Urothelium cell line (cell line): ENCODE measurements at places on chromosomes 5 and 9.

DNA sequence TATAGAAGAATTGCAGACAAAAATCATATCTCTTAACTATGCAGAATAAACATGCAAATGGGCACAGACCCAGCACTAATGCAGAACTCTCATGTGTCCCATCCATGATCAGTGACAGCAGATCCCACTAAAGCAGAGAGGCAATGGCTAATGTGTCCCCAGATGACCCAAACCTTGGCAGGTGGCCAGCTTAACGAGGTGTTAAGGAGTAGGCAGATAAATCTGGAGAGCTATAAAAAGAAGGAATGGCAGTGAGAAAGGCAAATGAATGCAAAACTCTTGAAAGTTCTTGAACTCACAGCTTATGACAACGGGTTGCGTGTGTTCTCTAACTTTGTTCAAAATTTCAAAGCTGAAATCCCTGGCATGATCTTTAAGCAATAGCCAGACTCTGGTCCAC is 265.4 kb downstream of the RASEF start:
- DNase-seq, result no peak

- DNase-seq, result no peak
These were observed 337.9 kb upstream of the RFX3 start for GRCh38 chr9:3863686-3864085.

DNA sequence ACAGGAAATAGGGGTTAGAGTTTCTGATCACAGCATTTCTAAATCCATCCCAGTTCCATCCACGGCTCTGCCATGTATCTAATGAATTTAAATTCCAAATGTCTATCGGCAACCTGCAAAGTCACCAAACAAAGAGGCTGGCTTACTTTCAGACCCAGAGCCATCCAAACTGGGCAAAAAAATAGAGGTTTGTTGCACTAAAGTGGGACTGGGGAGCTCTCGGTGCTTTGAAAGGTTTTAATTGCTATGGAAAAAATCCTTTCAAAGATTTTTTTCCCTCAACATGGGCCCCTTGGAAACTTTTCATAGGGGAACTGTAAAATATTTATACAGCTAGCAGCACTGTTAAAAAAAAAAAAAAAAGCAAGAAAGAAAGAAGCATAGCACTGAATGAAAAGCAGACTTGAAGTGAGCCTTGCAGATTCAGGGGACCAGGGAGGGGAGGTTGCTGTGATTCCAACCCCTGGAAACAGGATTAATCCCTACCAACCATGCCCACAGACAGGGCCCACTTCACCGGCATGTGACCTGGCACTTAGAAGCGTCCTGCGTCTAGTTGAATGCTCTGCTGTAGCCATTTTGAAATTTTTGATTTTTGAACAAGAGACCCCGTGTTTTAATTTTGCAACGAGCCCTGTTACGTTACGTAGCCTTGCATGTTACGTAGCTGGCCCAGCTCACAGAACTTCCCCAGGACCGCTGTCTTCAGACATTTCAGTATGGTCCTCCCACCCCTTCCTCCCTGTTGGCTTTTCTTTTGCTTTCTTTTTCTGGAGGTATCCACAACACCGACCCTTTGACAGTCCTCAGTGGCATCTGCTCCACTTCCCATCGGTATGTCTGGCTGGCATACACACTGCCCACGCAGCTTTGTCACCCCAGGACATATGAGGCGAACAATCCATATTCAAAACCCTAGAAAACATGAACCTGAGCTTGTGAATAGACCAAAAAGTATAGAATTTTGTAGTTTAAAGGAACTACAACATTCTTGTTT is 105.3 kb upstream of the NFIB start:
- DNase-seq, result no peak

DNA sequence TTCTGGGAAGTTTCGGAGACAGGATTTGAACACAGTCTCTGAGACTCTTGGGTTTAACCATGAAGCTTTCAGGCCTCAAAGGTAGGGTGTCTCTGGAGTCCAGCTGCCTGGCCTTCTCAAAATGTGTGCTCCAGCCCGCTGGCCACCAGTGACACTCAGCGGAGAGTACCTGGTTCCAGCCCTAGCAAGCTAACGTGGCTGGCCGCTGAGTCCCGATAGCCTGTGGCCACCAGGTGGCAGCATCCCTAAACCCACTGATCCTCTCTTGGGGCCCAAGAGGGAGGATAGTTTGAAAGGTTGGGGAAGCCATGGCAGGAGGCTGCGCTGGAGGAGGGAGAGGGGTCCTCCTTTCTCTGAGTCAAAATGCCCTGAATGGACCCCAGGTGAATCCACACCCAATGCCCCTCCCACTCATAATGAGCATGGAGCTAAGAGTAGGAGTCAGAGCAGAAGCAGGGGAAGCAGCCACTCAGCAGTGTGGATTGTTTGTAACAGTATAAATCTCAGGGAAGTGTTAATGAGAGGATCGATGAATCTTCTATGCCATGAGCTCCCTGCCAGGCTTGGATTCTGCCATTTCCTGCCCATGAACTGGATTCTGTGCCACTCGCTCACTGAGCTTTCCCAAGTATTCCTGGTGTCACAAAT is 5.4 kb upstream of the TIFAB start:
- DNase-seq, result peak; percentile 60

DNA sequence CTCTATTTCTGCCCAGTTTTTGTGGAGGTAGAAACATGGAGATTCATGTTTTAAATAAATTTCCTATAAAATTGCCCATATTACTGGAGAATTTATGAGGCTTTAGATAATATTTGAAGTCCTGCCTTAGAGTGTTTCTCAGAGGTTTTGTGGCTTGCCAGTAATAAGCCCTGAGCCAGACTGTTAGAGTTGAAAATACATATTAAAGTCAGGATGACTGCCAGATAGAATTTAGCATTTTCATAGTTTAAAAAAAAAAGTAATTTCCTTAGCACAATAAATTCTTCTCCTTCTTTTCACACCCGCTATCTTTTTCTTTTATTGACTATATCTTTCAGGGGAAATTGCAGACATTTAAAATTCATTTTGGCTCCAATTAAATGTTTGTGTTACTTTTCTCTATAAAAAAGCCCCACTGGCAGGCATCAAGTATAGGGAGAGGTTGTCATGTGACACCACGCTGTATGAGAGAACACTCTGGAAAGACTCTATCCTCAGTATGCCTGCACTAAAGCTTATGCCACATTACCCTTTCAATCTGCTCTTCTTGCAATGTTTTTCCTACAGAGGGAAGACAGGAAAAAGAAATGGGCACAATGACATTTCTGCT is 135.2 kb downstream of the MPDZ start:
- DNase-seq, result no peak

DNA sequence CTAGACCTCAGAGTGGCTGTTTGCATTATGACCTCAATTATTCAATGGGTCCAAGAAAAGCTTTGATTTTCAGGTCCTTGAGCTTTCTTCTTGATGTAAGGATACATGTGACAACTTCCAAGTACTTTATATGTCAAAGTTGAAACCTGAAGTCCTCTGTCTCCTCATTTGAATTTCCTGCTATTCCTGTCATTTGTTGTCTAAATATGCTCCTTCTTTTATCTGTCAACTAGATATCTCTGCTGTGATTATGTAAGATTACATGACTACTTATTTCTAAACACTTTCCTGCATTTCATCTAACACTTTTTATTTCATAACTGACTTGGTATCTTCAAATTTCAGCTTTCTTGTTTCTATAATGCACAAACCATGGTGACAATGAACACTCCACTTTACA is 670.0 kb upstream of the FAM174A start:
- no peak for DNase-seq

DNA sequence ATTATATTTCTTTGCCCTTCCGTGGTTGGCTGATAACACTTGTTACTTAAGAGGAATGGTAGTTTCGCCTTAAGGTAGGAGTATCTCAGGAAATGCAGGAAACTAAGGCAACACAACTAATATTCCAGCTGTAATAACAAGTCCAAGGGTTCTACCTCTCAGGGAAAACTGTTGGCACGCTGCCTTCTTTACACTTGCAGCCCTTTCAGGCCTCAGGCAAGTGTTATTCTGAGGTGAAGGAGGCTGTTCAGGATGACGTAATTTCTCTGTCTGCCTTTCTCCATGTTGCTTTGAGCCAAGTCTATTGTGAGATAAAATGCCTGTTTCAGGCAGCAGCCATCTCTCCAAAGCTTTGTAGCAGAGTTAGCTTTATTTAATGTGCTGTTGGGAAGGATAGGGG is 38.0 kb downstream of the VCAN start:
- DNase-seq, result peak; percentile 37

DNA sequence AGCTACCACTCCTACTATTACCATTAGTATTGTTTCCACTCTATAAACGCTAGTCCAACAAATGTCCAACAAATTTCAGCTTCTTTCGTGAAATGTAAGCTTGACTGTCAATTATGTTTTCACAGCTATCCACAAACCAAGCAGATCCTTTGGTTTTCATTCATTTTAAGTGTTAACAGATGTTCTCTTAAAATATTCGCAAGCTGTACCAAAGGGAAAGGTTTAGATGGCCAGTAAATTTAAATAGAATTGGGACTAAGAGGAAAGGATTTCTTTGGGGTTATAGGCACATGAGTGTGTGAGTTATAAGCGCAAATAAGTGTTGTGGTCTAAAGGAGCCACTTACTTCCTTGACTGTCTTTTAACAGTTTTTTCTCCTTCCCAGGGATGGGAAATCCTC is 136.8 kb upstream of the ADRA1B start:
- DNase-seq, result no peak

DNA sequence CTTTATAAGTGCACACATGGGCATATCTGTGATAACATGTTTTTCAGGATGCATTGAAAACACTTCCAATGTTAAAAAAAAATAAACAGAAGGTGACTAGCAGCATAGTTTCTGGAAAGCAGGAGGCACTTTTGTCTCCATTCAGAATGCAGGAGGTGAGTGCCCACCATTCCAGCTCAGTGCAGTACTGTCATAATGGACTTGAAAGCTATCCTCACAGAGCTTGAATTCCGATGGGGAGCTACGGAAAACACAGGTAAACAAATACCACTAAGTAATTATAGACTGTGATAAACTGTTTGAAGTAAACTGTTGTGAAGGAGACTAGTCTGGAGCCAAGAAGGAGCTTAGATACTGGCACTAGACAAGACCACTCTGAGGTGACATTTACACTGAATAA is 9.9 kb downstream of the FBN2 start:
- DNase-seq, result no peak

GRCh38 chr5:172370648-172371545 is 83.4 kb downstream of the SH3PXD2B start:
- DNase-seq, result peak; percentile 13
